ENCODE measurements at places on chromosomes 7 and 10. TPM values are rescaled to one million over a fixed set of nuclear protein-coding genes. Genes with fewer than 3 reads are reported as not detected.

LEP gene
- total RNA-seq, result 0.70 TPM

LHPP gene
- 17.8 TPM for total RNA-seq

PTPRE gene
- 17.3 TPM for total RNA-seq

SLC16A12 gene
- total RNA-seq, result 22.7 TPM

NUB1 gene
- 37.1 TPM for total RNA-seq

AASS gene
- 62.9 TPM for total RNA-seq

CRTAC1 gene
- total RNA-seq, result 14.3 TPM

GBX1 gene
- 0.64 TPM for total RNA-seq

PCLO gene
- 7.2 TPM for total RNA-seq

MAGI2 gene
- 56.2 TPM for total RNA-seq

ERVW-1 gene
- not detected for total RNA-seq

ACSL5 gene
- total RNA-seq, result 7.0 TPM

SORBS1 gene
- total RNA-seq, result 45.0 TPM

LMOD2 gene
- total RNA-seq, result 5.0 TPM

PPP1R3C gene
- 141 TPM for total RNA-seq

PDE1C gene
- total RNA-seq, result 8.6 TPM

SRRM3 gene
- 1.5 TPM for total RNA-seq

WASHC2A gene
- 36.7 TPM for total RNA-seq

LRIT1 gene
- not detected for total RNA-seq

PPA1 gene
- 56.8 TPM for total RNA-seq

TRIM73 gene
- 6.3 TPM for total RNA-seq

TAS2R38 gene
- total RNA-seq, result not detected

AGAP4 gene
- 32.6 TPM for total RNA-seq

SPRN gene
- 1.7 TPM for total RNA-seq

PIP gene
- not detected for total RNA-seq

ITPRID1 gene
- not detected for total RNA-seq
